ENCODE measurements at places on chromosomes 7 and 10.

DNA sequence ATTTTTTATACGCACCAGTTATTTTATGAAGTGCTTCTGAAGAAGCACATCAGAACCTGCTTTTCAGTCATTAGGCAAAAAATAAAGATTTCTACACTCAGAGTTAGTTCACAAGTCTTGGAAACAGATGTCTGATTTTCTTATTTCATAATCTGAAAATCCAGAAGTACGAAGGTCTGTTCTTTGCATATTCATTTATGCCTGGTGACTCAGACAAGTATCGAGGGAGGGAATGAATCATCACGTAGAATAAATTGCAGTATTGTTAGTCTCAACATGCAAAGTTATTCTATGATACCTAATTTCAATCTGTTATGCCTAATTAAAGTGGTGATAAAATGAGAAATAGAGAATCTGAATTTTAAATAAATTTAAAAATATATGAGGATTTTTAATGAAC lies 113.6 kb upstream of the SEM1 start:
- DNase-seq = peak; percentile 12

DNA sequence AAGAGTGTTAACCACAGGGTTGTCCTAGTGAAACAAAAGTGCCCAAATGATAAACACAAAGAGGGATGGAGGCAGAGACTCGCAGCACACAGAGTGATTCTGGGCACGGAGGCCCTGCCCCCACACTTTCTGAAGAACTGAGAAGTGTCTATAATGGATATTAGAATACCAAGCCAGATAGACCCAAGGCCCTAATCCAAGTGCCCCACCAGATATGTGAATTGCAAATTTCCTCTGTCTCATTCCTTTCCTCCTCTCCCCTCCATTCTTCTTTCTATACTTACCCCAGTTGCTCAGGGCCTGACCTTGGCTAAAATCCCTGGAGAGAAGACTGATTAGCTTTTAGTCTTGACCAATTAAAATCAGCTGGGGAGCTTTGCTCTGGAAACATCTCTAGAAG lies 106.8 kb upstream of the AOAH start:
- no peak for DNase-seq

DNA sequence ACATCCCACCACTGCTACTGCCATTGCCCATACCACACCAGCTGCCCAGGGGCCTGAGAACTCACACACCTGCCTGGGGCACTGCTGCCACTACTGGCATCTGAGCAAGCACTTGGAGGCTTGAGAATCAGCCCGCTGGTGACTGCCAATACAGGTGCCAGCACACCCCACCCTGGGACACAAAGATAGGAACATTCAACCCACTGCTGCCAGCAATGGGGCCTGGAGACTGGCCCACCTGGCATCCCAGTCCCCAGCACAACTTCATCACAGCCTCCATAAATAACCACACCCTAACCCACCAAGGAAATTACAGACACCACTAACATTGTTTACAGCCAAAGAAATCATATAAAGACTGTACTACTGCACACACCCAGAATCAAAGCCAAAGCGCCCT lies 115.9 kb downstream of the SLC16A9 start:
- DNase-seq = no peak

- peak; percentile 69 for DNase-seq
Observed at GRCh38 chr10:132939957-132940790, 2.2 kb downstream of the CFAP46 start.

Data from suppressor macrophage (primary cell).